ENCODE measurements at places on chromosomes 7 and 10.

DNA sequence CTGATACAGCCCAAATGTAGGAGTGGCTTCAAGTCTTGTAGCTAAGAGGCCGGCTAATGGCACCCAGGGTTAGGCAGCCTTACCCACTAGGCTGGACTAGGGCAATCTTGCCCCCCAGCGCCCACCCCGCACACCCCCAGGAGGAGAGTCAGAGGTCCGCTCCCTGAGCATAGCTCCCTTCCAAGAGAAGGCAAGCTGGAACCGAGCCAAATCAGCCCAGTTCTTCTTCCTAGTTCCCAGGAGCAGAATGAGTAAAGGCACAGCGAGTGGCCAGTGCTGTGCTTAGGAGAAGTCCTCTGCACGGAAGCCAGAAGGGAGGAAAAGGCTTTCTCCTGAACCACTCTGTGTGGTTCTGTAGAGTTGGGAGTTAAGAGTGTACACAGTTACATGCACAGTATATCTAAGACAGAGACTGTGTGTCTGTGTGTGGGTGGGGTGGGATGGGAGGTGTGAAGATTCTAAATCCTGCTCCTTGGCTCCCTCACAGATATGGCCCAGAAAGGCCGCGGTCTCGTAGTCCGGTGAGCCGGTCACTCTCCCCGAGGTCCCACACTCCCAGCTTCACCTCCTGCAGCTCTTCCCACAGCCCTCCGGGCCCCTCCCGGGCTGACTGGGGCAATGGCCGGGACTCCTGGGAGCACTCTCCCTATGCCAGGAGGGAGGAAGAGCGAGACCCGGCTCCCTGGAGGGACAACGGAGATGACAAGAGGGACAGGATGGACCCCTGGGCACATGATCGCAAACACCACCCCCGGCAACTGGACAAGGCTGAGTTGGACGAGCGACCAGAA, 59.7 kb upstream of the PDCD4 start:
- no peak for DNase-seq

- no peak for DNase-seq
These were observed 4.5 kb upstream of the LRRC4 start for GRCh38 chr7:128035712-128036111.

GRCh38 chr7:106012935-106013439, 49.9 kb downstream of the CDHR3 start:
- DNase-seq: no peak

DNA sequence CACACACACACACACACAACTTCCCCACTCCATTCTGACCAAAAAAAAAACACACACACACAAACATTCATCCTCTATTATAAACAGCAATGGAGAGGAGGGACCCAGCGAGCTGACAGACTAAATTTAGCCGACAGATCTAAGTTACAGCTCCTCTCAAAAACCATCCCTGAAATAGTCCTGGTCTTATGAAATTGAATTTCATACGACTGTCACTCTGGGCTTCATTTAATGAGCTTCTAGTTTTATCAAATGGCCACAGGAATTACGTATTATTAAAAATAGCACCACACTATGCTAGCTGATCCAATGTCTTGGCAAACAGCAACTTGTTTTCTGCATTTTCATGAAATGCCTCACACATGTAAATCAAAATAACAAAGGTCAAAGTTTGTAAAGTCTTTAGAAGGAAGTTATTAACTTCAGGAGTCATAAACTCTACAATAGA, 131.3 kb upstream of the ASAH2 start:
- no peak for DNase-seq

- DNase-seq: no peak
These were observed 171.2 kb downstream of the REEP3 start for GRCh38 chr10:63692220-63692896.

GRCh38 chr7:121449735-121450240, 53.7 kb upstream of the FAM3C start:
- DNase-seq: no peak

- no peak for DNase-seq
These were observed 428.8 kb downstream of the SH2D4B start for GRCh38 chr10:80966326-80966986.

- DNase-seq: no peak
These were observed 36.2 kb downstream of the HERPUD2 start for GRCh38 chr7:35658606-35659201.

- no peak for DNase-seq
These were observed 757.0 kb upstream of the KCND2 start for GRCh38 chr7:119515962-119516361.

DNA sequence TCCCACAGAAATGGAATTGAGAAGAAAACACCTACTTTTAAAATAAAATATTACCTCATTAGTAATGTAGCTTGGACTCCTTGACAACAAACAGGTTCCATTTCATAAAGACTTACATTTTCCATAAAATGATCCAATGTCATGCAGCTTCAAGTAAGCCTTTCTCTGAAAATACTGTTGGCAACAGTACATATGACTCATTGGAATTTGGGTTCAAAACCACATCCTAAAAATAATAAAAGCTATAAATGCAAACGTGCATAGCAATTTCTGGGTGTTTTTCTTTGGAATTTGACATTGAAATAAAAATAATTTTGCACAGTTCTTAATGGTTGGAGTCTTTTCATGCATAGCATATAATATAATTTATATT, 47.9 kb downstream of the FHIP2A start:
- DNase-seq: no peak

- peak; percentile 43 for DNase-seq
These were observed 28.2 kb downstream of the PHYH start for GRCh38 chr10:13271552-13272163.

DNA sequence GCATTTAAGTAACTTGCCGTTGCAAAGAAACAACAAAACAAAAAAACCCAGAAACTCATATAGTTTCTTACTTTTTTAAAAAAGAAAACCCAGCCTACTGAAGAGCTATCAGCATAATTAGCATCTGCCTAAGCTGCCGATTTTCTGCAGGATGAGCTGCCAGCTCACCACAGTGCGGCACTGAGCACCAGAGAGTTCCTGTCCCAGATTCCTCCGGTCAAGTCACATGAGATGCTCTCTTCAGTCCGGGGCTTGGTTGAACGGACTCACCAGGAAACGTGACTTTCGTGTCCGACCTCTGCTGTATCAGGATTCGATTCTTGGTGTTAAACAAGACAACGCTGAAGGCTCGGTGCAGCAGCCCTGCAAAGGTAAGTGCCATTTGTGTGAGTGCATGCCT, 3.2 kb downstream of the IDI2 start:
- DNase-seq: no peak

GRCh38 chr10:127427926-127428325, 121.2 kb upstream of the NPS start:
- no peak for DNase-seq

GRCh38 chr10:78298835-78299234, 265.2 kb downstream of the RPS24 start:
- DNase-seq: no peak

GRCh38 chr10:52446391-52446790, 132.3 kb downstream of the DKK1 start:
- no peak for DNase-seq

DNA sequence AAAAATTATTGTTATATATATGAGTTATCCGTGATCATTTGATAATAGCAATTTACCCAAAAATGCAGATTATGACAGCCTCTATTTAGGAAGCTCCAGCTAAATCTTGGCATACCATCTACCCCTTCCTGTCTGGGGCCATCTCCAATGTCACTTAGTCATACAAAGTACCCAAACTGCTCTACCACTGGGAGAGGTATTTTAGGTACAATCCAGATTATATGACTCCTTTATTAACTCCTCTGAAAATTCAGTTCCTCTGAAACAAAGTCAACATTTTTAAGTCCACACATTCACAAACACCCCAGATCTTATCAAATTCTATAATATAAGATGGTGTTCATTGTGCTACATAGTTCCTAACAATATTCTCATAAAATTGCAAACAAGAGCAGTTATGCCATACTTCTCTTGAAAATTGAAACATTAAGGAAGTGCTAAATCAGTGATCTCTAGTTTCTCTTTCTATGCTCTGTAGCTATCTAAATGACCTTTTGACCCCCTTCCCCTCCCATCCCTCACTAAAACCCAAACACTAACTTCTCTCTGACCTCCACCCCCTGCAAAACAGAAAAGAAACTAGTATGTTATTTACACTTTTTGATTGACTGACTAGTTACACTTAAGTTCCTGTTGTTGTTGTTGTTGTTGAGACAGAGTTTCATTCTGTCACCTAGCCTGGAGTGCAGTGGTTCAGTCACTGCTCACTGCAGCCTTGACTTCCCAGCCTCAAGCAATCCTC, 16.4 kb downstream of the HOXA1 start:
- no peak for DNase-seq

GRCh38 chr7:19117091-19117869, at the start of gene TWIST1:
Gene TWIST1 (minus strand): TSS chr7:19117636. CDS start chr7:19117321, 315 bp downstream.
- no peak for DNase-seq

GRCh38 chr10:60898321-60898720, 45.7 kb downstream of the RHOBTB1 start:
- no peak for DNase-seq

DNA sequence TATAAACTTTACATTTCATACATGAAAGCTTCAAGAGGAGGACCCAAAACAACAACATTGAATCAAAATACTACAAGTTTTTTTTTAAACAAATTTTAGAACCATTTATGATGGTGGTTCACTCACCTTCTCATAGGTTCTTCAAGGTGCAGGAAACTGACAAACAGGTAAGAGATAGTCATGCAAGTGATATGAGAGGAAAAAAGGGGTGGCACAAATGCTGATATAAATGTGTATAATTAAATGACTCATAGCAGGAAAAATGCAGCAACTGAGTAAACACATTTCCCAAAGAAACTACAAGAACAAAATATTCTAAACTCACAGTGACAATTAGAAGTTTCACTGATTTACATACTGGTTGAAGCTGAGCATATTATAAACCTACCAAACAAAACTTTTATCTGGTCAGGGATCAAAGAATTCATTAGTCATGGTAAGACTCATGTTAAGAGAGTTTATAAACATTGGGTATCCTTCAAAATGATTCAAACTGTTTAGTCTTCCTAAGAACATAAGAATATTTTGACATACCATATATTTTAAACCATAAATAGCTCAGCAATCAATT, 14.1 kb downstream of the ZWINT start:
- no peak for DNase-seq

DNA sequence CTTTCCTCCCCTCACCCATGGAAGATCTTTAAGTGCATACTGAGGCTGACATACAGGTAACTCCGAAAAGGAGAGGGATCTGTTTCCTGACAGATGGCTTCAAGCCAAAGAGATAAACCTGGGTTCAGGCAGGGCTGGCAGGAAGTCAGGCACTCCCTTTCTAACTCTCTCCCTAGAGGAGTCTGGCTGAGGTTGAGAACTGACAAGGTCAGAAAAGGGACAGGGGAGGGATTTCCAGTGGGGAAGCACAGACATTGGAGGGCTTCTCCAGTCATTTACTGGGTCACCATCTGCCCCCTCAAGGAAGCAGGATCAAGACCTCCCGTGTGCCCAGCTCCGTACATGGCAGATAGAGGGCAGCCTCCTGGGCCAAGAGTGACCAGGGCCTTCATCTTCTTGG, 31.6 kb downstream of the TLX1 start:
- no peak for DNase-seq

- no peak for DNase-seq
These were observed 273.7 kb downstream of the CCDC3 start for GRCh38 chr10:12727832-12728215.

DNA sequence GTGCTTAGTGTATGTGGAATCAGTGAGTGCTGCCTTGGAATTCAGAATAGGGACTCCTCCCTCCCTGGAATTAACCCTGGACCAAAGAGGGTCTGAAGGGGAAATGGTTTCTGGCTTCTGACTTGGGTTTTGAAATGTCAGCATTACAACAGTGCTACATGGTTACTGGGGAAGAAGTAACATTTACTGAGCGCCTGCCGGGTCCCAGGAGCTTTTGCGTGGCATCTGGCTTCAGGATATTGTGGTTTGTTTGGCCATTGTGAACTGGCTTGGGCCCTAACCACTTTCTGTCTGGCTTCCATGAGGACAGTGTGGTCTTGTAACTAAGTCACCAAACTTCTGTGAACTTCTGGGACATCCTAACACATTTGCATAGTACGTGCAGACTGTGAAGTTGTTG, 21.3 kb downstream of the TSPAN15 start:
- DNase-seq: no peak

- no peak for DNase-seq
These were observed 70.2 kb downstream of the NHLRC2 start for GRCh38 chr10:113924664-113925063.
